ENCODE measurements at places on chromosomes 5 and 9.

DNA sequence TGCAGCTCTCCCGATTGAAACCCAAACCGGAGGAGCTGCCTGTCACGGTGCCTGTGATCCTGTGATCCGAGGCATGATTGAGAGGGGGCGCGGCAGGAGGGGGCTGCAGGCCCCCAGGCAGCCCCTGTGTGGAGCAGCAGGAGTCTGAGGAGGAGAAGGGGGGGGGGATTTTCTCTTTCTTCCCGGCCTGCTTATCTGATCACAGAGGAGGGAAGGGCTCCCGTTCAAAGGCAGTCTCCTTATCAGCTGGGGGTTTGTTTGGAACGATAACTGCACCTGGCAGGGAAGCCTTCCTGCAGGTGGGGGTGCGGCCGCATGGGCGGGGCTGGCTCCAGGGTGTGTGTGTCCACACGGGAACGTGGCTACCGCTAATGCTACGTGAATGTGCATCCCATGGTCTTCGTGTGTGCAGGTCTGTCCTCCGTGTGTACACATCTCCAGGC is 38.4 kb downstream of the LMX1B start:
- DNase-seq: no peak

- no peak for DNase-seq
These were observed 19.0 kb downstream of the TMC1 start for GRCh38 chr9:72540348-72540873.

DNA sequence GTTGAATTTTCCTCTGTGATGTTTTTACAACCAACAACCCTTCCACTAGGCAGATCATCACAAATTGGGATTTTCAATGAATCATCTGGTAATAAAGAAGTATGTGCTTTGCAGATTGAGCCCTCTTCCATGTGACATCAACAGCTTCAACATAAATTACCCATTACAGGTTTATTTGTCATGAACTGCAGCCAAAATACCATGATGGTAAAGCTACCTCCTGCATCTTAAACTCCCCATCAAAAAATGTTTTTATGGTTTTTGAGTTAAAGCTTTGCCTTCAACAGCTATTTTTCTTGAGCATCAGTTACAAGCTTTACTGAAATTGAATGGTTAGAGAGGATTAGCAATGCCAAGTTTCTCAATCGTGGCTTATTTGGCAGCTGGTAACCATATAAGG is 211.4 kb upstream of the TUSC1 start:
- no peak for DNase-seq

DNA sequence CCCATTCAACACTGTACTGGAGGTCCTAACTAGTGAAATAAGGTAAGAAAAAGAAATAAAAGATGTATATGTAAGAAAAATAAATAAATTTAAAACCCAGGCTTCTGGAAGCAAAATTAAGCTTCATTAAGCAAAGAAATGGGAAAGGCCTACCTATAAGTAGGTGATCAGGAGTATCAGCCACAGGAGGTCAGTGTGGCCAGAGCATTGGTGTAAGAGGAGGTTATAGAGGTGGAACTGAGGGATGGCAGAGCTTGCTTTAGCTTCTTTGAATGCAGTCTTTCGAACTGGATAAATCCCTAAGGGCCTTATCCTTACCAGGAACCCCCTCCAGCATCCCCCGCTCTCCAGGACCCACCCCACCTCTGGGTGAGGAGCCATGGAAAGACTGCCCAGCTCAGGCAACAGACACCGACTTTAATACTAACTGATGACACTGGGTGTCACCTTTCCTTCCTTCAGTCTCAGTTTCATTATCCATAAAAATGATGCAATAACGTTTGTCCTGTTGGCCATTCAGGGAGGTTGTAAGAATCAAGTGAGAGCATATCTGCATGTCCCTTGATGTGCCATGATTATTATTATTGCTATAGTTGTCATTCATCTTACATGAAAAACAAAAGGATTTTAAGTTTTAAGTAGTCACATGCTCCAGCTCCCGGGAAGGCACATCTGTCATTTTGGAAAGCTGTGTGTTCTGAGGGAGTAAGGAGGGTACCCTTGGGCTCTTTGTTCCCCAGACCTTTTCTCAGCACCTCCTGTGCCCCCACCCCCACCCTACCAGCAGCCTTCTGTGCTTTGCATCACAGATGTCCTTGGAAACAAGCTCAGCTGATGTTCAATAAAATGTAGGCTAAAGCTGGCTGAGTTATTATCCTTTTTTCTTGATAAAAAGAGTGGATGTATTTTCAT is 50.8 kb upstream of the CTNNA1 start:
- DNase-seq: no peak

DNA sequence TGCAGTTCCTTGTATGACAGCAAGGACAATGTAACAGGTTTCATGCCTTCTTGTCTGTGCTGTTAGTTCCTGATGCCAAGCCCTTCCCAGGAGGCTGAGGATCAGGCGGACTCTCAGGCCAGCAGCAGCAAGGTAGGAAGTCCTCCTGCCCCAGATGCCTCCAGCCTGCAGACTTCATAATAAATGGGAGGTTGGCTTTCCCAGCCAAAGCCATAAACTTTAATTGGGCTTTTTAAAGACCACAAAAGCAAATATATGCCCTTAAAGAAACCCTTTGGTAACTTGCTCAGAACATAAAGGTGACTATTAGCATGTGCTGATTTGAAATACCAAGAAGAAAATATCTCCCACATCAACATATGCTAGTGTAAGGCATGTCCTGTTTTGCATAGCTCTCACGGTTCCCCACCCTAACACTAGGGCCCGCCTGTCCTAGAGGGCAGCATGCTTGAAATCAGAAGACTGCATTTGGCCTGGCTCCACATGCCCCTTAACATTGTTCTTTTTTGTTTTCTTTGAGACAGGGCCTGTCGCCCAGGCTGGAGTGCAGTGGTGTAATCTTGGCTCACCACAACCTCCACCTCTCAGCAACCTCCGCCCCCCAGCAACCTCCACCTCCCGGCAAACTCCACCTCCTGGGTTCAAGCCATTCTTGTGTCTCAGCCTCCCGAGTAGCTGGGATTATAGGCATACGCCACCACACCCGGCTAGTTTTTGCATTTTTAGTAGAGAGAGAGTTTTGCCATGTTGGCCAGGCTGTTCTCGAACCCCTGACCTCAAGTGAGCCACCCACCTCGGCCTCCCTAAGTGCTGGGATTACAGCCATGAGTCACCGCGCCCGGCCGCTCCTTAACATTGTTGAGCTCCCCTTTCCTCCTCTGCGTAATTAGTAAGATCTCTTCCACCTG is 44.6 kb upstream of the FCN1 start:
- DNase-seq: no peak

DNA sequence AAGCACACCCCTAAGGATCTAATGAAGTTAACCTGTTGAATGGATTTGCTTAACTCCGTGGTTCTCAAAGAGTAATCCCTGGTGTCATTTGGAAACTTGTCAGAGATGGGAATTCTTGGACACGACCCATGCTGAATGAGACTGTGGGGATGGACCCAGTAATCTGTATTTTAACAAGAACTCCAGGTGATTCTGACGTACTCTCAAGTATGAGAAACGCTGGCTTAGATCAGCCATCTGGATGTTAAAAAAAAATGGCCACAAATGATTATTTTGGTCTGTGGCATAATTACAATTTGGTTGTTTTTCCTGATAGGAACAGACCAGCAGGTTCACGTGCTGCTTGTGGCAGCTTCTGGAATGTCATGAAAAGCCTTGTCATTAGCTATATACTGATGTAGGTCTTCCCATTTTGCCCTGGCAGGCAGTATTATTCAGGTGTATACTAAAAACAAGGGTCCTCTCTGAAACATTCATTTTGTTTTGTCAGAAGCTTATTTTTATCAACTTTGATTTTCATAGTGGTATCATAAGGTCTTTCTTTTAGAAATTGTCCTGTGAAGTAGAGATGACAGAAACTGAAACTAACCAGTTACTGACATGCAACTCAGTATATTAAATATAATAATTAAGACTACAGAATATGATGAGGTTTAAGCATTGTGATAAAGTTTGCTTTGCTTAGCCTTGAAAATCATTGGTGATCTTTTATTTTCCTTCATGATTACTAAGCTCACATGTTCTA is 15.4 kb downstream of the CPEB4 start:
- DNase-seq: no peak

GRCh38 chr9:114266969-114267368 is 55.9 kb upstream of the ORM1 start:
- no peak for DNase-seq

GRCh38 chr5:5011151-5011550 is 129.0 kb upstream of the ADAMTS16 start:
- DNase-seq: no peak

DNA sequence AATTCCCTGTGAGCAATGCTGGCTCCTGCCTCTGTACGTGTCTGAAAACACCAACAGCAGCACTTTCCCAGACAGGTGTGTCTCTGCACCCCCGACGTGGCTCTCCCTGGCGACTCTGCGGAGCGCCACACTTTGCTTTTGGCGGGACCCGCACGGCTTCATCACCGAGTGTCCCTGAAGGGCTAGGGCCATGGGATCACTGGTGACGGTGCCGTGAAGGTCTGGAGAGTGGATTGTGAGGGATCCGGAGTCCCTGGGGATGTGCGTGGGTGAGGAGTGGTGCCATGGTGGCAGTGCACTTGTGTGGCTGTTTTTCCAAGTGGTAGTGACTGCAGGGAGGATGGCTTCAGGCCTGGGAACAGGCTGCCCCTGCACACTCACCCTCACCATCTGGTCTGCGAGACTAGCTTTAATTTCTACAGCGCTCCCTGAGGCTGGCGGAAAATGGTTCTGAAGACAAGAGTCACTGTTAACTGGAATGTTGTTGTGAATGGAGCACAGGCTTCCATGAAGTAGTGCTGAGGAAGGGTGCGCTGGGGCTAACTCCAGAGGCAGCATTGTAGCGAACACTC is 3.2 kb downstream of the NKD2 start:
- DNase-seq: no peak

GRCh38 chr9:95725045-95725444 is 150.4 kb upstream of the ERCC6L2 start:
- no peak for DNase-seq

DNA sequence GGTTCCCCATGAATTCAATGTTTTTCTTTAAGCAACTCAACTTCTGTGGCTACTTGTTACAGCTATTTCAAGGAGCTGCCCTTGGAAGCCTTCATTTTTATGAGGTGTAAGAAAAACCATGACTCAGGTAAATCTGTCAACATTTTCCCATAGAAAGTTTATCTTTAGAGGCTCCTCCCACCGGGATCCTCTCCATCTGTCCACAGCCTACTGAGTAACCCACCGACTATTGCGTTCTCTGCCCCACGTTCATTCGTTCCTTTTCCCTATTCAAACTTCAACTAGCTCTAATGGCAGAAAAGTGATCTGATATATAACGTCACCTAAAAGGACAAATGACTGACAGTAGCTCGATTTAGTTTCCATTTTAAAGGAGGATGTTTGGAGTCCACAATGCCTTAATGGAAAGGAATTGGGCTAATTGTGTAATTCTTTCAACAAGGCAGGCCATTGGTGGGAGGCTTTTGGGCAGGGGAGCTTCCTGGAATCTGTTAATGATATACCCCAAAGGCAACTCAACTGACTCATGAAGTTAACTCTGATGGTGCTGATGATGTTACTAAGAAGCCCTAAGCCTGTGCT is 29.3 kb upstream of the NR3C1 start:
- DNase-seq: no peak

DNA sequence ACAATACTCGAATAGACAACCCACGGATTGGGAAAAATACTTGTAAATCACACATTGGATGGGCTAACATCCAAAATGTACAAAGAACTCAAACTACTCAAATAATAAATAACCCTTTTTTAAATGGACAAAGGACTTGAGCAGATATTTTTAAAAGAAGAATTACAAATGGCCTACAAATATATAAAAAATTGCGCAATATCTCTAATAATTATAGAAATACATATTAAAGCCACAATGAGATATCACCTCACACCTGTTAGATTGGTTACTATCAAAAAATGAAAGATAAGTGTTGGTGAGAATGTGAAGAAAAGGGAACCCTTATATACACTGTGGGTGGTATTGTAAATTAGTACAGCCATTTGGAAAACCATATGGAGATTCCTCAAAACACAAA is 40.8 kb upstream of the ADAMTS19 start:
- no peak for DNase-seq

GRCh38 chr5:124372457-124372856 is 374.0 kb downstream of the ZNF608 start:
- no peak for DNase-seq

- DNase-seq: no peak
These were observed 74.2 kb downstream of the GADD45G start for GRCh38 chr9:89679016-89679415.

DNA sequence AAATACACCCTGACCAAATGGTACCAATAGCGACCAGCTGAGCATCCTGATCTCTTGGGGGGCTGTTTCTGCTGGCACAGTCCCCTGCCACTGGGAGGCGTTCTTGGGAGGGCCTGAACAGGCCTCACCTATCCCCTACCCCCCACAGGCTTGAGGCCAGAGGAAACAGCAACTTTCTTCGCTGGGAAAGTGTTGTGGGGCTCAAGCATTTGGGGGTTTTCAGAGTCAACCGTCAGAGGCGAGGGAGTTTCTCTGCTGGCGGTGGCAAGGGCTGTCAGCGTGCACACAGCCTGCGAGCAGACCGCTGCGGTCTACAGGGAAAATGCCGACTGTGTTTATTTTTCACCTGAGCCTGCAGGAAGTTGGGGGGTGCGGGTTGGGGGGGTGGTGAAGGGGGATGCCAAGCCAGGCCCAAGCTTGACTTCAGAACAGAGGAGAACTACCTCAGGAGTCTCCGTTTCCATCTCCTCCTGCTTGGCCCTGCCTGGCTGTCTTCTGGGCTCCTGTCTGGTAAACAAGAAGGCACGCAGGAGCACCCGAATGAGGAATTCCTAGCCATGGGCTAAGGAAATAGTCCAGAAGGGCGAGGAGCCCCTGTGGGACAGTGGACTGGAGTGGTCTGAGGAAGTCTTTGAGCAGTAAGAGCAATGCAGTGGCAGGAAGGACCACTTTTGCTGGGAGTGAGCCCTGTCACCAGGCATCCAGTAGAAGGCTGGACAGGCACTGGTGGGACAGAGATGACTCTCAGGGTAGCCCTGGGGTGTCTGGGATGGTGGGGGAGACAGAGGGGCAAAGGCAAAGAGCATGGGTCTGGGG is 18.1 kb downstream of the TCF7 start:
- peak; percentile 60 for DNase-seq

- DNase-seq: no peak
These were observed 51.8 kb downstream of the WDR36 start for GRCh38 chr5:111143910-111144309.

DNA sequence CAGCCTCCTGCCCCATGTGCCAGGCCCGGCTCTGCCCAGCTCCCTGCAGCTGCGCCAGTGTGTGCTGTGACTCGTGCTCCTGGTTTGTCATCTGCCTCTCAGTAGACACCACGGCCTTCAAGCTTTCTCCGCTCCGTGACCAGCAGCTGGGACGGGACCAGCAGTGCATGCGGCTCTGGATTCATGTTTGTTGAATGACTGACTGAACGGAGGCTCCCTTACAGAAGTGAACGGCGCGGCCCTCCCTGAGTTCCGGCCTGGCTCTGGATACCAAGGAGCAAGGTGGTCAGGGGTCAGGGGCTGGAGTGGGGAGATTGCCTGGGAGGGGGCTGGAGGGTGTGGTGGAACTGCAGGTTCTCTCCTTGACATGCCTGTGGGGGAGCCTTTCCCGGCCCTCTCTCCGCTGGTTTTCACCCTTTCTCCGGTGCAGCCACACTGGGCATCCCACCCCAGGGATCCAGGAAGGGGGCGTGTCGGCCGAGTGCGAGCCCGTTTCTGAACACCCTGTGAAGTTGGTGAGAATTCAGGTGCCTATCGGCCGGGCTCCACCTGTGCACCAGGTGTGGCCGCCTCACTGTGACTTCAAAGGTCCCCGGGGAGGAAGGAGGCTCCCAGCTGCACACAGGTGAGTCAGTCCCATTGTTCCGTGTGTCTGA is 11.1 kb upstream of the CEP72 start:
- no peak for DNase-seq
